Activated CD8-positive, alpha-beta memory T cell treated with anti-CD3 and anti-CD28 coated beads, Interleukin-2, amount 50 U/mL, for 4 hours (primary cell): ENCODE measurements at places on chromosomes 6 and 20.

DNA sequence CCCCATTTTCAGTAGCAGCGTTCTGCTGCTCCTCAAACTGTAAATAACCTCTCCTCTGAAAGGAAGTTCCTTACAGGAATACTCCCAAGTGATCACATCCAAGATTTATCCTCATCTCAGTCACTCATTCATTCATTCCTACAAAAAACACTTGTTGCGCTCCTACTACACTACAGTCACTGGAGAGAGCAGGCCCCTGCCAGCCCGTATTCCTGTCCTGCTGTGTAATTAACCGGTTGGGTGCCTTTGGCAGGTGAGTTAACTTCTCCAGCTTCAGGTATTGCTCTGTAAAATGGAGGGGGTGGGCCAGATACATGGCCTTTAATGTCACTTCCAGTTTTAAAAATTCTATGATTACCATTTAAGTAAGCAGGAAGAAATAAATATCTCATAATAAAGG, 15.0 kb upstream of the ZBTB24 start:
- no peak for DNase-seq

GRCh38 chr20:39283464-39283863, 321.3 kb downstream of the DHX35 start:
- DNase-seq: no peak

DNA sequence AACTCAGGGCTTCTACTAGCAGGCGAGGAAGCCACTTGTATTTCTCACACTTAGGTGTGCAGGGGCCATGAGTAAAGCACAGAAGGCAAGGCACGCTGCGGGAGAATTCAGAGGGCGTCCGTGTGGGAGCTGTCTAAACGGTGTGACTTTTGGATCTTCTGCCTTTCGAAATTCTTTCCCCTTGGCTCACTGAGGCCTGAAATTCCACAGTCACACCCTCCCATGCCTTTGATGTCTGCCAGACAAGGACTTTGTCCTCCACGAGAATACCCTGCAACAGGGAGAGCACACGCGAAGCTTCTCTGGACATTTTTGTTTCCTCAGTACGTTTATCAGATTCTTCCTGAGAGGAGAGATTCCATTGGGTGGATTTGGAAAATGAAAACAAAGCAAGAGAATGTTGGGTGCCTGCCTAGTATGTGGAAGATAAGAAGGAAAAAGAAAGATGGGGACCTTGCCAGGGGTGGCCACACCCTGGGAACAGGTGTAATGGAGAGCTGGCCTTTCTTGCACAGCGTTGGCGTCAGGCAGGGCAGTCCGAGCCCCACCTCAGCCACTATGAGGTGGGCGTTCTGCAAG, 235.7 kb downstream of the MYLK4 start:
- no peak for DNase-seq

- no peak for DNase-seq
Observed at GRCh38 chr6:17002123-17002522, 99.7 kb upstream of the STMND1 start.

- no peak for DNase-seq
Observed at GRCh38 chr6:118783931-118784550, 109.9 kb upstream of the ASF1A start.

- no peak for DNase-seq
Observed at GRCh38 chr6:65186826-65187225, 520.2 kb downstream of the EYS start.

DNA sequence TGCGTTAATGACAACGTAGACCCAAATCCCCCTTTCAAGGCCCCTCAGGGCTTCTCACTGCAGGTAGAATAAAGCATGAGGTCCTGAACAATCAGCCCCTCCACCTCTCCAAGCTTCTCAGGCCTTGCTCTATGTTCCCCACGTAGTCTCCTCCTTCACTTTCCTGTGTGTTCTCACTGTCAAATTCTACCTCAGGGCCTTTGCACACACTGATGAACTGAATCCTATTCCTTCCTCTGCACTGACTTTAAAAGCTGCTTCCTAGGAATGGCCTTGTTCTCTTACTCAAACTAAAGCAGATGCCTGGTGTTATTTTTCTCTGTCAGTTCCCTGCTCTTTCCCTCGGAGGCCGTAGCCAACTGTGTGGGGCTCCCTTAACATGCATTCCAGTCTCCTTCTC, 66.8 kb upstream of the EDN1 start:
- no peak for DNase-seq

DNA sequence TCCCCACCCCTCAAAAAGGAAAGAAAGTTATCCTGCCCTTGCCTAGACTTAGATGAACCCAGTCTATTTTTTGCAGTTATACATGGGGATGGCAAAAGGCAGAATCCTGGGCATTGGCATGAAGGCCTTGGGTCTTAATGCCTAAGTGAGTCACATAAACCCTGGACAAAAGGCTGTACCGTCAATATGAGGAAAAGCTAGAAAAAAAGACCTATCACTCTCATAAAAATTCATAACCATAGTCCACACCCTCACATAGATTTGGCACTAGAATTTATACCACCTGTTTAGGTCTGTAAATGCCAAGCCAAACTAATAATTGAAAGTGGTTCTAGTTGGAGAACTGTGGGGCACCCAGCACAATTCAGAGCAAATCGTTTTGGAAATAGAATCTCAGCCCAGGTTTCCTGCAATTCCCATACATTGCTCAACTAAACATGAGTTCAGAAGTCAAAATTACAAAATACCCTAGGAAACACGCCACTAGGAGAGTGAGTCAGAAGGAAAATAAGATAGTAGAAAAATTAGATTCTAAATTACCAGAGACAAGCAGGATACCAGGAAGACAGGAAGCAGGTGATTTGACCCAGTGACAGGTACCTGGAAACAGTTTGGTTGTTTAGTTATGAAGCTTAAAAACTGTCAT, 70.4 kb upstream of the FUCA2 start:
- DNase-seq: no peak

- DNase-seq: no peak
Observed at GRCh38 chr20:46076806-46077205, 13.0 kb downstream of the NCOA5 start.

DNA sequence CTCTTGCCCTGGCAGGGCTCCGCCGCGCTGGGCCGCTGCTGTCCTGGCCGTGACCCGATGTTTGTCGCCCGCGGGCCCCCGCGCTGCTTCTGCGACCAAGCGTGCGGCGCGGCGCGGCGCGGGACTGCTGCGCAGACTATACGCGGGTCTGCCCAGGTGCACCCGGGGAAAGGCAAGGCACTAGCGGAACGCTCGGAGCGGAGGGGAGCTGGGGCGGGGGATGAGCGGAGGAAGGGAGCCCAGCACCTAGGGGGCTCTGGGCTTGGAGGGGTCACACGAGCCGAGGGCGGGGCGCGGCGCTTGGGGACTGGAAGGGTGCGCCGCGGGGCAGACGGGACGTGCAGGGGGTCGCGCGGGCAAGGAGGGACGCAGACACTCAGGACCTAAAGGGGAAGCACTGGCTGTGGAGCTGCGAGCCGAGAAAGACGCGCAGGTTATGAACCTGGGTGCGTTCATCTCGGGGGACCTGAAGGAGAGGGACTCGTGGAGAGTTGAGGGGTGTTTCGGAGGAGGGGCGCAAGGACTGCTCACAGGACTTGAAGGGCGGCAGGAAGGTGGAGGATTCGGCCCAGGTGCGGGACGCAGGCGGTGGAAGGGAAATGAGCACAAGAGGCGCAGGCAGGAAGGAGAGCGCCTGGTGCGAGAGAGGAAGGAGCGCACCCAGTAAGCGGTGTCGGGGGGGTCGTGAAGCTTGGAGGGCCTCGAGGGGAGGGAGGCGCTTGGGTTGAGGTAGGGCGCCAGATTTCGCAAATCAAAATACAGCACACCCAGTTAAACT, 40.8 kb upstream of the ZNFX1 start:
- DNase-seq: peak; percentile 23

GRCh38 chr6:12182676-12183075, 107.5 kb upstream of the EDN1 start:
- no peak for DNase-seq

DNA sequence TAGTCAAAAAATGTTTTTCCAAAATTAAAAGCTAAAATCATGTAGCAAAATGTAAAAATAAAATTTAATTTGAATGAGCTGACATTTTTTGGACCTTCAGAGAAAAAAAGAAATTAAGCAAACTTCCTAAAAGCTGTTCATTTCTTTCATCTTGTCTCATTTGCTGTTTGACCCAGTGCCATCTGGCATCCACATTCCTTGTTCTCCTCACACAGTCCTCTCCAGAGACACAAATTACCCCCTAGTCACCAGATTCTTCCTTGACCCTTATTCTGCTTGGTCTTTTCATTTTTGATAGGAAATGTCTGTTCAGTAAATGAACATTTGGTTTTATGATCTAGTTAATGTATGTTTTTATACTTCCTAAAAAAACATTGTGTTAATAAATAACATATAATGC, 55.2 kb downstream of the HDDC2 start:
- no peak for DNase-seq

DNA sequence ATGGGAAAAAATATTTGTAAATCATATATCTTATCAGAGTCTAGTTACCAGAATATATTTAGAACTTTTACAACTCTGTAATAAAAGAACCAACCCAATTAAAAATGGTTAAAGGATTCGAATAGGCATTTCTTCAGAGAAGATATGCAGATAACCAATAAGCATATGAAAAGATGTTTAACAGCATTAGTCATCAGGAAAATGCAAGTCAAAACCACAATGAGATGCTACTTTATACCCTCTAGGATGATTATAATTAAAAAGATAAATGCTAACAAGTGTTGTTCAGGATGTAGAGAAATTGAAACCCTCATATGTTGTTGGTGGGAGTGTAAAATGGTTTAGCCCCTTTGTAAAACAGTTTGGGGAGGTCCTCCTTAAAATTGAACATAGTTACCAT, 94.1 kb downstream of the LRRC1 start:
- DNase-seq: no peak

- DNase-seq: no peak
Observed at GRCh38 chr6:8108031-8108660, 5.8 kb upstream of the EEF1E1 start.

GRCh38 chr20:46051556-46052308, 22.7 kb downstream of the SLC12A5 start:
- no peak for DNase-seq

DNA sequence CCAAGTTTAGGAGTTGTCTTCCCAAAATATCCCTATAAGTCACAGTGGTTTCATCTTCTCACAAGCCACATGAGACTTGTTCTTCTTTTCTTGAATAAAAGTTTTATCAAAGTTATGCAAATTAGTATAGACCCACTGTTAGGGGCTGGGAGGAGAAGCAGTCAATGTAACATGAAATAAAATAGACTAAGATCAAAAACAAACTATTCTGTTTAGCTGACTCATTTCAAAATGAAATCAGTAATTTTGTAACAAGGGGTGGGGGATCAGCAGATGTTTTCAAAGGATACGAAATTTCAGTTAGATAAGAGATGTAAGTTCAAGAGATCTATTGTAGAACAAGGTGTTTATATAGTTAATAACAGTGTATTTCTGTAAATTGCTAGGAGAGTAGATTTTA, 339.6 kb upstream of the PRDM1 start:
- no peak for DNase-seq

GRCh38 chr20:24445510-24446170, 23.8 kb upstream of the SYNDIG1 start:
- DNase-seq: no peak

- no peak for DNase-seq
Observed at GRCh38 chr6:160509610-160510009, 154.5 kb downstream of the LPA start.

- DNase-seq: no peak
Observed at GRCh38 chr6:80446454-80447045, 340.1 kb downstream of the BCKDHB start.

GRCh38 chr6:3729603-3730344, 21.7 kb downstream of the PXDC1 start:
- no peak for DNase-seq

- no peak for DNase-seq
Observed at GRCh38 chr6:100099189-100100074, 105.4 kb upstream of the MCHR2 start.

DNA sequence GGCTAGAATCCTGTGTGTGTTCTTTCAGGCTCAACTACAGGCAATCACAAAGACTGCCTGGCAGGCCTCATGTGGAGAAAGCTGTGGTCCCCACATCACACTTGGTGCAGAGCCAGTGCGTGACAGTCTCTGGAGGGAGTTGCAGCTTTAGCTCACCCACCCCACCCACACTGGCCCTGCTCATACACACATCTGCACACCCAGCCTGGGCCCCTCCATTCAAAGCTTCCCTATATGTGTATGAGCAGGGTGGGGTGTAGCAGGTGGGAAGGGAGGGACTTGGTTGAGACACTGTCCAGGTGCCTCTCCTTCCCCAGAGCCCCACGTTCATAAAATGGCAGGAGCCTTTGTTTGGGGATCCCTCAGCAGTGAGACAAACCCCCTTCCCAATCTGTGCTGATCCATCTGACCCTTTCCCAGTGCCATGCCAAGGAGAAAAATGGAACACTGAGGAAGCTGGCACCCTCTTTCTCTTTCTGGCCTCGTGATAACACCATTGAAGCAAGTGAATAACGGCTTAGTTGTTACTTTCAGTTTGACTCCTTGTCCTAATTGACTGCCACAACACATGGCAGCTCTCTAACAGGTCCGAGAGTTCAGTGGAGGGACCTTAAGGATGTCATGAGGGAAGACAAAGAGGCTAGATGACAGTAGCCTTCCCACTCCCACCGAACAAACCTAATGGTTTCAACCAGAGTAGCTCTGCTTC, 53.8 kb upstream of the NRSN1 start:
- no peak for DNase-seq

- no peak for DNase-seq
Observed at GRCh38 chr6:88422831-88423230, 256.7 kb upstream of the CNR1 start.

GRCh38 chr6:47126647-47127391, 84.7 kb upstream of the ADGRF1 start:
- DNase-seq: no peak

GRCh38 chr20:51609251-51609650, 66.7 kb upstream of the NFATC2 start:
- no peak for DNase-seq

DNA sequence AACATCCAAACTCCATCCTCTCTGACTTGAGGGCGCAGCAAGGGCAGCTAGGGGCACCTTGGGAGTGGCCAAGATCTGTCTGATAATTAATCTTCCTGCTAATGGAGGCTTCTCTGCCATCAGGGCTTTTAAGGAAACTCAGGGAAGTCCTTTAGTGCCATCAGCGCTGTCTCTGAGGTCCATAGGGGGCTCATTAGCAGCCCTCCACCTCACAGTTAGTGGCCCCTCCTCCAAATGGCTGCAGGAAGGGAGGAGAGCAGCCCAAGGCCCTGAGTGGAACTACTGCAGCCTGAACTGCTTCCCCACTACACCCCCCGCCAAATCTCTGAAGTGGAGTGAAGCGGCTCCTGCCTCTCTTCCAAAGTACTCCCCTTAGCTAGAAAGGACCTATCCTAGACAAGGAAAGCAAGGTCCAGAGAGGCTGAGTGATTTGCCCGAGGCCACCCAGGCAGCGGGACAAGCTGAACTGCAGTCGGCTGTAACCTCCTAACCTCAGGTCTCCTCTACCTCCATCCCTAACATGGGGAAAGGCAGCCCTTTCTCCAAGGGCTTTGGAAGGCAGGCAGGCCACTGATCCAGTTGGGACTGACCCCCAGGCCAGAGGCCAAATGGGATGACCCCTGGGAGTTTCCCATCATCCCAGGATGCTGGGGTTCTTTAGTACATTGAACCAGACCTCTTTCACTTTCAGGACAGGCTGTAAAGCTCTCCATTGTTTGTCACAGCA, 39.5 kb upstream of the ZFAND3 start:
- DNase-seq: no peak

- DNase-seq: no peak
Observed at GRCh38 chr6:111423960-111424846, 58.8 kb downstream of the REV3L start.
